ENCODE measurements at places on chromosomes 4 and X. TPM values are rescaled to one million over a fixed set of nuclear protein-coding genes. Genes with fewer than 3 reads are reported as not detected.

Gene RAB9B
- total RNA-seq = 0.51 TPM

Gene SSX4
- not detected for total RNA-seq

Gene CLIC2
- 0.44 TPM for total RNA-seq

Gene MAGED1
- 28.9 TPM for total RNA-seq

Gene GYPB
- not detected for total RNA-seq

Gene CTAG1B
- not detected for total RNA-seq

DNA sequence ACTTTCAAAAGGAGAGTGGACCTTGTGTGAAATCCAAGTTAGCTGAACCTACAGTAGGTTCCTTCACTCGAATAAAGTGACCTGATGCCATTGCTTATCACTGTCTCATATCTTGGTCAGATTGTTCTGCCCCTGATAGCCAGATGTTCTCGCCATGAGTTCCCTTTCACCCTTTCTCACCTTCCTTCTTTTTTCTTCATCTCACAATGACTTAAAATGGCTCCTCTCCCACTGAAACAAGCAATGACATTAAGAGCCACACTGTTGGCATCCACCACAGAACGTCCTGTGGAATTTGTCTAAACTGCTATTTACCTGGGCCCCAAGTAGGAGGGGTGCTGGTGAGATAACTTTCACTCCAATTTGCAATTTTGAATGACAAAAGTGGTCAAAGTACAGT lies 227.6 kb upstream of the PPP1R2C start:
- DNase-seq = no peak

- no peak for DNase-seq
These were observed 1.2 kb upstream of the FGFBP2 start for GRCh38 chr4:15964159-15964558.

- DNase-seq = no peak
These were observed 40.5 kb downstream of the SETD7 start for GRCh38 chr4:139515531-139515958.

DNA sequence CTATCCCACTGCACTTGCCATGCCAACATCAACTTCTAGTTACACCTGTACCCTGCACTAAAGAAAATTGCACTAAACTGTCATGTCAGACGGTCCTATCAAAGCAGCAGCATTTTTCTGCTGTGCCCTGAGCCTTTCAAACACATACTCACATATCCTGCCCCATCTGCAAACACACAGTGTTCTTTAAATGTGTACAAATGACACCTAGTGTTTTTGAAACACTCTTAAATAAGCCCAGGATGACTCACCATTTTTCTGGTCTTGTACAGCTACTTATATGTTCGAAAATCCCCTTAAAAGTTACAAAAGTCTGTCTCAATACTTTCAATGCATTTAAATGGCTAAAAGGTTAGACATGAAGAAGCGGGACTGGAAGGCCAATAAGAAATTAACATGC lies 346.7 kb upstream of the PPARGC1A start:
- no peak for DNase-seq

GRCh38 chr4:36010397-36010929 lies 233.9 kb downstream of the ARAP2 start:
- DNase-seq = no peak

All from activated B cell treated with CpG ODN at 0.5 μM for 24 hours (primary cell).